Stimulated activated CD4-positive, alpha-beta T cell treated with anti-CD3 and anti-CD28 coated beads, Interleukin-1b, Interleukin-23, amount 100 ng/mL, for 1 hour (primary cell): ENCODE measurements at places on chromosomes 4 and X.

- DNase-seq = no peak
These were observed 50.7 kb upstream of the KIT start for GRCh38 chr4:54607067-54607466.

DNA sequence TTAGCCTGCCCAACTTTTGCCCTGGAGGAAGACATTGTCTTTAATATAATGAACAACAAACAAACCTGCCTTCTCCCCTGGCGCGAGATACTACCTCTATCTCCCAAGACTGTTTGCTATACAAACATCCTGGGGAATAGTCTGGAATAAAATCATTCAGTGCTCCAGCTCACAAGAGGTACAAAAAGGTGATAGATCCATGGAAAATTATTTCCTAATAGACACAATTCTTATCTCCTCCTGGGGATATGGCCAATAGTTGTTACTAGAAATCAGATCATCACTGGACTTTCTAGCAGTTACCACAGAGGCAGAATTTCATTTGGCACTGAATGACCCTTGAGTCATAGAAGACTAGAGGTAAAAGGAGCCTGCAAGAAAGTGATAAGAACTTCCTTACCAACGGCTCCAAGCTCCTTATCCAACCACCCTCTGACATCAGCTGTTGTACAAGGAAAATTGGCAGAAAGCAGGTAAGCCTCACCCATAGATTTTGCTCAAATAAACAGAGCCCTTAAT lies 38.1 kb downstream of the MID1 start:
- no peak for DNase-seq

- DNase-seq = no peak
These were observed 8.9 kb upstream of the ADGRG4 start for GRCh38 chrX:136291824-136292223.

GRCh38 chr4:105994841-105995501 lies 99.7 kb downstream of the NPNT start:
- DNase-seq = no peak

- DNase-seq = no peak
These were observed 55.9 kb downstream of the OSTC start for GRCh38 chr4:108706289-108706688.

DNA sequence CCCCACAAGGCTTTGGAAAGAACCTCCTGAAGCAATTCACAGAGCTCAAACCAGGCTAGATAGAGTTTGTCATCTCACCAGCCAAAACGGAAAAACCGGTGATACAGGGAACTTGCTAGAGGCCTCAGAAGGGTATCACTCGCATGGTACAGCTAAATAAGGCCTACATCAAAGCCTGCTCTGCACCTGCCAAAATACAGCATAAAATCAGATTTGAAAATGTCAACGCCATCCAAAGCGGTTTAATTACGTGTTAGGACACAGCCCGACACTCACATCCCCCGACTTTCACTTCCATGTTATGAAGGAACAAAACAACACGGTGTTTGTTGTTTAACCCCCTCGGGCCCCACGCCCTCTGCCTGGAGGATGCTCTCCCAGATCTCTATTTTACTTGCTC lies 65.0 kb downstream of the MAPK10 start:
- DNase-seq = no peak

DNA sequence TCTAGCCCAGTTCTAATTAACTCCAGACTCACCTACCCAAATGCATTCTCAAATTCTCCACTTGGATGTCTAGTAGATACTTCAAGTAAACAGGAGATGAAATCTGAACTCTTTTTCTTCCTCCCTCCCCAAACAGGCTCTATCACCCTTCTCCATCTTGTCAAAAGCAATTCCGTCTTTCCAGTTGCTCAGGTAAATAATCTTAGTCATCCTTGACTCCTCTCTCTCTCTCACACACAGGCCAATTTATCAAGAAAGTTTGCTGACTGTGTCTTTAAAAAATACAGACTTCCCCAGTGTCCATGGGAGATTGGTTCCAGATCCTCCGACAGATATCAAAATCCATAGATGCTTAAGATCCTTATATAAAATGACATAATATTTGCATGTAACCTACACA lies 12.9 kb downstream of the TXK start:
- DNase-seq = no peak

GRCh38 chrX:27903960-27904359 lies 77.3 kb downstream of the DCAF8L1 start:
- DNase-seq = no peak

GRCh38 chr4:85672116-85672515 lies 197.2 kb downstream of the ARHGAP24 start:
- DNase-seq = no peak

DNA sequence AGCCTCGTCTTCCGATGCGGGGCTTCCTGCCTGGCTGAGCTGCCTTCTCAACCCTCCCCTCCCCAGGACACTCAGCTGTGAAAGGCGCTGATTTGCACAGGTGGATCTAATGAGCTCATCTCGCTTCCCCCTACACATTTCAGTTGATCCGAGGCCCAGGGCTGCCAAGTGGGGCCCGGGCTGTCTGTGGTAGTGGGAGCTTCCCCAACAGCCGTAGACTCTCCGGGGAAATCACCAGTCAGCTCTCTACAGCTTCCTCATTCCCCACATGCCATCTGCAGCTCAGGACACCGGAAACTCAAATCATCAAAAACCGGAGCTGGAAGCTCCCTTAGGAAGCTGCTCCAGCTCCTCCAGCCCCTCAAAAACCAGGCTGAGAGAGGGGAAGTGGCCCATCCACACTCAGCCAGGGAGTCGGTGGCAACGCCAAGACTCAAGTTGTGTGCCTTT lies 56.2 kb downstream of the SMIM20 start:
- no peak for DNase-seq

- no peak for DNase-seq
These were observed 53.8 kb downstream of the ZNF827 start for GRCh38 chr4:145884775-145885174.

GRCh38 chr4:21976166-21976565 lies 27.6 kb upstream of the KCNIP4 start:
- DNase-seq = no peak

GRCh38 chr4:176052744-176053143 lies 12.9 kb upstream of the WDR17 start:
- no peak for DNase-seq

- DNase-seq = peak; percentile 24
These were observed 123.7 kb downstream of the AFF1 start for GRCh38 chr4:87058356-87059073.

DNA sequence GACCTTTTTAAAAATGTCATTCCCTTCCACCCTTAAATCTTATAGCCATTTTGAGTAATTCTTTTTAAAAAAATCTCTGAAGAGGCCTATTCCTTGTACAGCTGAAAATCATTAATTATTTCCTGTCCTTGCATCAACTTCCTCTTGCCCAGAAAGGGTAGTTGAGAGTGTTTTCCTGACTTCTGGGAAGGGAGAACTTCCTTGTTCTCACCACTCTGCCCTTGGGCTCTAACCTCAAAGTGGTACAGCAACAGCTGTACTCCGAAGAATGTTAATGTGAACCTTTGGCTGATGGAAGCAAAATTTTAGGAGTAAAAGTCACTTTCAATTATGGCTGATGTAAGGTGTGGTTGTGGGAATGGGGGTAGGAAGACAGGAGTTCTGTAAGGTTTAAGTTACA lies 15.1 kb upstream of the FABP2 start:
- no peak for DNase-seq

- DNase-seq = no peak
These were observed 473.7 kb downstream of the GBA3 start for GRCh38 chr4:23166407-23166806.

DNA sequence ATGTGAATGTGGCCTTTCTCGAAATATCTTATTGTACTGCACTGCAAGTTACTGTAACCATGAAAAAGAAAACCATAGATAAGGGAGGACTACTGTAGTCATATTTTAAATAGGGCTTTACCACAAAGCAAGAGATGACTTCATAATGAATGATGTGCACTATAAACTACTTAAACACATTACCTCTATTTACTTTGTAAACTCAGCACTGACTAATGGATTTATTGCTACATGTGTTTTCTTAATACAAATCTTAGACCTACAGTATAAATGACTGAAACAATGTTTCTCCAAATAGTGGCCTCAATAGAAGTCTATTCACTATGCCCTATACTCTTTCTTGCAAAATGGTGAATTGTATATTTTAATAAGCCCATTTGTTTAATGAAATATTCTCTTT lies 61.1 kb downstream of the HDX start:
- no peak for DNase-seq

DNA sequence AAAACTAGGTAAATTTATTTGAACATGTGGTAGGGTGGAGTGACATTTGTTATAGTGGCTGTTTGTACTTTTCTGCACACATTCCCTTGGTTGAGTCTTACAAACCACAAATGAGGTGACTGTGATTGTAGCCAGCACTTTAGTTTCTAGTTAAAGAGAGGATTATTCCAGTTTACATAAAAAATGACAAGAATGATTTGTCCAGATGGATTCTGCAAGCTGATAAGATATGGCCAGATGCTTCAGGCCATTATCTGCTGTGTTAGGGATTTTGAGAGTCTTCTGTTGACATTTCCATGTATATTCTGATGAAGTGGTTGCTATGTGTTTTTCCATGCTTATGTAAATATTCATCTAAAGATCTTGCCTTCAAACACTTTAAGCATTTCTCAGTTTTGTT lies 31.0 kb upstream of the PDE5A start:
- DNase-seq = no peak

DNA sequence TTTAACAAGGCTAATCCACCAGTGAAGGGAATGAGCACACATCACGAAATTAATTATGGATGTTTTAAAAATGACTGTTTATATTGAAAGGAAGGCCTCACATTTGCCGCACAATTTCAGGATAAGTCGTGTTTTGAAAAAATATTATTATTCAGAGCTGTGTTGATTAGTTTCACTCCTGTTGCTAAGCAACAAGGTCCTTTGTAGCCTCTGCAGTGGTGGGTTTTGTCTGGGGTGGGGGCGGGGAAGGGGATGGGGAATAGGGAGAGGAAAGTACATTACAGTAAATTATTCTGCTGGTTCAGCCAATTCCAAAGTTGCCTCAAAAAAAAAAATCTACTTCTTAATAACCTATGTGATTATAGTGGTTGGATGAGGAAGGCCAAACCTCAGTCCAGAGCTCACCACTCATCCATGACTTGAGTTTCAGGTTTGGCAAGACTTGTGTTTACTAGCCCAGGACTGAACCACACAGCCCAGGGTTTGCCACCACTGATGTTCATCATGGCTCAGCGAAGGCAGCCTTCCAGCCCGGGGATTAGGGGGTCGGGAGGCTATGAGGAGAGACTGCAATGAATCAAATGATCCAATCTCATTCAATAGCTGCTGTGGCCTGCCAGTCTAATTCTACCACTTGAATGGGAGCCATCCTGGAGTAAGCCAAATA lies 162.5 kb upstream of the ATP6AP2 start:
- no peak for DNase-seq

DNA sequence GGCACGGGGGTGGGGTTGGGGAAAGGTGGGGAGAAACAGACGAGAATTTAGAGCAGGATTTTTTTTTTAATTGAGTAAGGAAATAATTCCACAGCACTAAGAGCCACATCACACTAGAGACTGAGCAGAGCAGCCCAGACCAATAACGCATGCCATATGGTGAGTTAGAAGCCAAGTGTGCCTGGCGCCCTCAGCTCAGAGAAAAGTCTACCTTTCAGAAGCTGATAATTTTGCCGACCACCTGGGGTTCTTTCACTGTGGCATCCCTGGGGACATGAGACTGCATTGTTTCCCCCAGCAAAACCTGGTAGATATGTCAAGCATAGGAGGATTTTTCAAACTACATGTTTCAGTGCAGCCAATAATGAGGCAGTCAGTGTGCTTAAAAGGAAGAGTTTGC lies 516.8 kb downstream of the SMARCA1 start:
- DNase-seq = no peak

DNA sequence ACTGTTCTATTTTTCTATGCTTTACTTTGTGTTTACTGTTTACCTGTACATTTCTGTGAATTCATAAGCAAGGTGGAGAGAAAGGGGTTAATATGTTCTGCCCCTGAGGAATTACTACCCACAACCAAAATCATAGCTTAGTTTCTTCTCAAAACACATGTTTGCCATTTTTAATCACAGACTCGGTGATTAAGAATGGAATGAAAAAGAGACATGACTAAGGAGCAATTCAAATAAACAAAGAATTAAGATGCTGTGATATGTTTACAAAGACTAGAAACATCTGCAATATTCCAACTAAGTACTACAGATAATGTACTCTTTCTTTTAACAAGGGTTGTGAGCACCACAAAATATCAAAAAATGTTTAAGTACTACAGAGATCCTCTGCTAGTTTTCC lies 11.7 kb upstream of the FAT4 start:
- DNase-seq = no peak

GRCh38 chr4:162793571-162793970 lies 373.1 kb downstream of the NAF1 start:
- no peak for DNase-seq

GRCh38 chrX:6004529-6004928 lies 224.1 kb downstream of the NLGN4X start:
- no peak for DNase-seq

- no peak for DNase-seq
These were observed 23.7 kb downstream of the MAOA start for GRCh38 chrX:43679778-43680177.

DNA sequence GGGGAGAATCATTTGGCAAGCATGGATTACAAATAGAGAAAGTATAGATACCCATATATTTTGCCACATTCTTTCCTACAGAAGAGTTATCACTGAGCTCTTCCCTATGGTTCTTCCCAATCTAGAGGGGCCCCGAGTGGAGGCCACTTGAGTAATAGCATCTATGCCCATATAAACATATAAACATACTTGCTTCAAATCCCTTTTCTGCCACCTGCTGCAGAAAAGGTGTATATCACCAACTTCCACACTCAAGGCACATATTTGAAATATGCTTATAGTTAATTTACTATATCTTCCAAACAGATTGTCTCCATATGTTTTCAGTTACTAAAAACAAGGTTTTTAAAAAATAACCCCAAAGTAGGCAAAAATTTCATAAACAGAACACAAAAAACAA lies 642.8 kb upstream of the DIPK2B start:
- DNase-seq = no peak

GRCh38 chr4:72318421-72319170 lies 250.4 kb downstream of the ADAMTS3 start:
- DNase-seq = no peak

DNA sequence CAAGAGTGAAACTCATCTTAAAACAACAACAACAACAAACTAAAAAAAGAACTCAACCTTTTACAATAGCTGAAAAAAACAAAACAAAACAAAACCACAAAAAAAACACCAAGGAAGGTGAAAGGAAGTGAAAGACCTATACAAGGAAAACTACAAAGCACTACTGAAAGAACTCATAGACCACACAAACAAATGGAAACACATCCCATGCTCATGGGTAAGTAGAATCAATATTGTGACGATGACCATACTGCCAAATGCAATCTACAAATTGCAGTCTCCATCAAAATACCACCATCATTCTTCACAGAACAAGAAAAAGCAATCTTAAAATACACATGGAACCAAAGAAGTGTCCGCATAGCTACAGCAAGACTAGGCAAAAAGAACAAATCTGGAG lies 41.5 kb upstream of the FGF2 start:
- DNase-seq = no peak

- DNase-seq = no peak
These were observed 33.5 kb downstream of the SMS start for GRCh38 chrX:21974011-21974385.
